ENCODE measurements at places on chromosomes 7 and 10.

GRCh38 chr7:145644426-145645134 lies 472.0 kb upstream of the CNTNAP2 start:
- DNase-seq = no peak

DNA sequence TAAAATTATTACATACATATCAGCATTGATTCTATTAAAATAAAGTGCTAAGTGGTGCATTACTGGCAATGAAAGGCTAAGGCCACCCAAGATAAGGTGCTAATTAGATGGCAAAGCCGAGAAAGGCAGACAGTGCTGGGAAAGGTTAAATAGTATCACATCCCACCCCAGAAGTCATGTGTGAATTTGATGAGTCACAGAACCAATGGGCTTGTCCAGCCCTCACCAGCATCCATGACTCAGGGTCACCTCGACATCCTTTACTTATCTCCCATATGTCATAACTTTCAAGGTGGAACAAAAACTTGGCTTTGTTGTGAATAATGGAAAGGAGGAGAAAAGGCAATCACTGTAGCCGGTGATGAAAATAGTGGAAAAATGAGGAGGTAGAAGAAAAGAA lies 459.1 kb downstream of the PLXNA4 start:
- no peak for DNase-seq

DNA sequence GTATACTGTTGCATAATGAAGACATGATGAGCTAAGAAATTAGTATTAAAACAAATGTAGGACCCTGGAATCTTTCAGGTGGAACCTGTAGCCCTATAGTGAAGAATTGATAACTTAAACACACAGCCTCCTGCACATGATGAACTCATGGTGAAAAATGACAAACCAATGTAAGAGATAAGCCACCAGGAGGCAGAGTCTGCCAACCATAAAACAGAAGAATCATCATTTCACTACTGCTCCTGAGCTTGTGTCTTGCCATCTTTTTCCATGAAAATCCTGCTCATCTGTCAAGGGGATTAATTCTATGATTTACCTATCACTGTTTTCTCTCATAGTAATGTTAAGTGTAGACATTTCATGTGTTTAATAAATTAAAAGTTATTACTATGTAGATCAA lies 363.9 kb downstream of the MALRD1 start:
- DNase-seq = no peak

DNA sequence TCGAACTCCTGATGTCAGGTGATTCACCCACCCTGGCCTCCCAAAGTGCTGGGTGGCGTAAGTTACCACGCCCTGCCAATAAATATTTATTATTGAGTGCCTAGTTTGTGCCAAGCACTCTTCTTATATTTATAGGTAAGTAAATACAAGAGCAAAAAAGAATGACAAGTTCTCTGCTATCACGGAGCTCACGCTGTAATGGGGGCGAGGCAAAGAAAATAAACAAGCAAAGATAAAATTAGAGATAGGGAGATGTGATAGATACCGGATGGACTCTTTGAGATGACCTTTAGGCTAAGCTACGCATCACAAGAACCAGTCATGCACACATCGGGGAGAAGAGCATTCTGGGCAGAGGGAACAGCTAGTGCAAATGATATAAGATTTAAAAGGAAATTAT lies 46.3 kb downstream of the GCC1 start:
- no peak for DNase-seq

GRCh38 chr7:50265968-50266634 lies 38.4 kb upstream of the IKZF1 start:
- no peak for DNase-seq
